IPS DF 6.9 (cell line): ENCODE measurements at places on chromosomes 6 and 20.

- H3K36me3 ChIP-seq, result peaks cover 8% of the 10 kb centered on the region
- no peaks in the 10 kb centered on the region for H3K27me3 ChIP-seq
- H3K4me3 ChIP-seq, result no peak overlapping the region
- no peak for DNase-seq
- H3K27ac ChIP-seq, result no peak overlapping the region
- H3K4me1 ChIP-seq, result no peaks in the 10 kb centered on the region
Observed at GRCh38 chr6:36867471-36868224, 7.0 kb downstream of the PPIL1 start.

GRCh38 chr6:120764312-120764711, 570.0 kb downstream of the TBC1D32 start:
- H3K36me3 ChIP-seq, result no peaks in the 10 kb centered on the region
- no peaks in the 10 kb centered on the region for H3K4me1 ChIP-seq
- no peak overlapping the region for H3K27ac ChIP-seq
- DNase-seq, result no peak

DNA sequence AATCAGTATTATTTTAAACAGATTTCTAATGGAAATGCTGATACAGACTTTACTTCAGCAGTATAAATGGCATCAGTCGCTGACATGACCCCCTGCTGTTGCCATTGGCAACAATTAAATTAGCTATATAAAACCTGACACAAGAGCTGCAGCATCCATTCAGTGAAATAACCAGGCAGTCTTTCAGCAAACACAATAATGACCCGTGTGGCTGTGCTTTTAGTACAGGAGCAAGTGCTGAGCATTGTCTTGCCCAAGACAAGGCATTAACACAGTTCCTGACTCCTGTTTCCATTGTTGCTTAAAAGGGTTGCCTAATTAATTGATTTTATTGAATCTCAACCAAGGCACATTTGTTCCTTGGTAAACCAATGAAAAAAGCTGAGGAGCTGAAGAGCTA, 382.1 kb downstream of the HACE1 start:
- H3K4me3 ChIP-seq, result no peak overlapping the region
- no peaks in the 10 kb centered on the region for H3K36me3 ChIP-seq
- H3K27me3 ChIP-seq, result no peaks in the 10 kb centered on the region
- DNase-seq, result no peak

- no peaks in the 10 kb centered on the region for H3K27me3 ChIP-seq
- no peaks in the 10 kb centered on the region for H3K36me3 ChIP-seq
- DNase-seq, result no peak
Observed at GRCh38 chr6:147911686-147912085, 403.2 kb downstream of the SAMD5 start.

DNA sequence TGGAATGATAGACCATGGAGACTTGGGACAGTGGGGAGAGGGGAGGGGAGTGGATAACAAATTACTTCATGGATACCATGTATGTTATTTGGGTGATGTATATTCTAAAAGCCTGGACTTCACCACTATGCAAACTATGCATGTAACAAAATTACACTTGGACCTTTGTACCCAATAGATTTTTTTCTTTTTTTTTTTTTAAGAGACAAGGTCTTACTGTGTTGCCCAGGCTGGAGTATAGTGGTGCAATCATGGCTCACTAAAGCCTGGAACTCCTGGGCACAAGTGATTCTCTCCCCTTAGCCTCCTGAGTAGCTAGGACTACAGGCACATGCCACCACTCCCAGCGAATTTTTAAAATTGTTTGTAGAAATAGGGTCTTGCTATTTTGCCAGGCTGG, 45.3 kb downstream of the RIPOR2 start:
- H3K27me3 ChIP-seq, result no peaks in the 10 kb centered on the region
- no peak for DNase-seq
- H3K27ac ChIP-seq, result no peak overlapping the region

- H3K27me3 ChIP-seq, result no peaks in the 10 kb centered on the region
- H3K36me3 ChIP-seq, result no peaks in the 10 kb centered on the region
- no peak overlapping the region for H3K27ac ChIP-seq
Observed at GRCh38 chr20:47577314-47577713, 75.6 kb downstream of the NCOA3 start.

DNA sequence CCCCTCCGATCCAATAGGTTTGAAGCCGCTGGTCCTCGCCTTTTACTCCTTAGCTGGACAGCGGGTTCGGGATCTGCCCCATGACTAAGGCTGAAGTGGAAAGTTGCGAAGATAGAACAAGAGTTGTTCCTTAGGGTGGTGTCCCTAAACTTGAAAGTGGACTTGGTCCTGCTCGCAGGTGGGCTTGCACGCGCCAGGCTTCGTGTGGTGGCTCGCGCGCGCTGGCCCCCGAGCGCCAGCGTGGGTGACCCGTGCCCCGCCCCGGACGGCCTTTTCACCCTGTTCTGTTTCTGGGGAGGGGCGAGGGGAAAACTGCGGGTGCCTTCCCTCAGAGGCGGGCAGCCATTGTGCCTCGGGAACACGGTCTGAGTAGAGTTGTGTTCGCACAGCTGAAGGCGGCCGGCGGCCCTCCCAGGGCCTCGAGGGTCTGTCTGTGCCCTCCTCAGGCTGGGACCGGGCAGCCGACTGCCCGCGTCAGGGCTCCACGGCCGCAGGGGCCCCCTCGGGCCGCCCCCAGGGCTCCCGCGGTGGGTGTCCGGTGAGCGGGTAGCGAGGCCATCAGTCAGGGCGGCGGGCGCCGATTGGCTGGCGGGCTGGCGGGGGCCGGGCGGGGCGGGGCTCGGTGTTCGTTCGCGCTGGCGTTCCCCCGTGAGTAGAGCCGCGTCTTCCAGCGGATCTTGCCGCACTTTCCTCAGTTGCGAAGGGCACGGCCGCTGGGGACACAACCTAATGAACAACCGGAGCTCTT, 33.0 kb downstream of the RREB1 start:
- no peaks in the 10 kb centered on the region for H3K27me3 ChIP-seq
- H3K27ac ChIP-seq, result no peak overlapping the region
- H3K36me3 ChIP-seq, result no peaks in the 10 kb centered on the region
- H3K4me3 ChIP-seq, result peak overlapping the region; percentile 39; the same call in 1 of the 2 replicates
- no peak for DNase-seq
- H3K4me1 ChIP-seq, result peaks cover 4% of the 10 kb centered on the region

- no peak for DNase-seq
- H3K27me3 ChIP-seq, result no peaks in the 10 kb centered on the region
- no peaks in the 10 kb centered on the region for H3K36me3 ChIP-seq
- H3K27ac ChIP-seq, result no peak overlapping the region
Observed at GRCh38 chr20:37947943-37948342, 45.0 kb downstream of the VSTM2L start.

DNA sequence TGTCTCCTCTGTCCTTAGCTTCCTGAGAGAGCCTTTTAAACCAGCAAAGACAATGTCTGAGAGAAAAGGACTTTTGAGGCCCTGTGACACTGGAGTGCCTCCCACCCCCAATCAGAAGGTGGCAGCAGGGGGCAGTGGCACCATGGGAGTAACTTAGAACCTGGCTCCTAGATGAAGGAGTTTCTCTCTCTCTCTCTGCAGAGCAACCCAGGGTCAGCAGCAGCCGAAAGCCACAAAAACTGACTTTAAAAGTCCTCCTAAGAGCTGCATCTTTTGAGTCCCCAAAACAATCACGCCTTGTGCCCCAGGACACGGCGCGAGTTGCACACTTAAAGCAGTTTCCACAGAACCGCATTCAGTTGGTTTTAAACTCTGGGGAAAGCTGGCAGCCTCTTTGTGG, 5.3 kb upstream of the TCP11 start:
- peaks cover 2% of the 10 kb centered on the region; the same call in 1 of the 2 replicates for H3K4me1 ChIP-seq
- no peak overlapping the region for H3K4me3 ChIP-seq
- peaks cover 5% of the 10 kb centered on the region; the same call in 1 of the 2 replicates for H3K27me3 ChIP-seq

DNA sequence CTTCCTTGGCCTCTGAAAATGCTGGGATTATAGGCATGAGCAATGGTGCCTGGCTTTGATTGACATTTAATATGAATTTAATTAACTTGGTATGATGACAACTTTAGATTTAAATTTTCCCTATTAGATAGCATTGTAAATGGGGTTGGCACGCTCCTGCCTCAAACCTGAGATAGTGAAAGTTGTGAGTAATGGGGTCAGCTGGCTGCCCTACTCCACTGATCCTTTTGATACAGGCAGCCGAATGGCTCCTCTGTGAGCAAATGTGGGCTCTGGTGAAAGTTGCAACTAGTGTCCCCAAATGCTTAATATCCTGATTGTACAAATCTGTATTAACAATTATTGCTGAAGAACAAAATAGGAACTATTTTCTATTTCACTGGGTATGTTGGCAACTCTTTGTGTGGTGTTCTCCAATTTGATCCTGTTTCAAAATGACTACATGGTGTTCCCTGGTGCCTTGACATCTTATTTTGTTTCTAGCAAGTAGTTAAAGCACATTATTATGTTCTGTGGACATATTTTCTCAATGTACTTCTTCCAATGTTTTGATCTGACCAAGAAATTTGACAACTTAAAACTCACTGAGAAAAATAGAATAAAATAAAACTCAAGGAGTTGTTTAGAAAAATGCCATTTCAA, 97.4 kb downstream of the COL12A1 start:
- H3K36me3 ChIP-seq, result no peaks in the 10 kb centered on the region
- no peak overlapping the region for H3K4me3 ChIP-seq
- H3K27ac ChIP-seq, result no peak overlapping the region
- no peak for DNase-seq
- no peaks in the 10 kb centered on the region for H3K27me3 ChIP-seq

DNA sequence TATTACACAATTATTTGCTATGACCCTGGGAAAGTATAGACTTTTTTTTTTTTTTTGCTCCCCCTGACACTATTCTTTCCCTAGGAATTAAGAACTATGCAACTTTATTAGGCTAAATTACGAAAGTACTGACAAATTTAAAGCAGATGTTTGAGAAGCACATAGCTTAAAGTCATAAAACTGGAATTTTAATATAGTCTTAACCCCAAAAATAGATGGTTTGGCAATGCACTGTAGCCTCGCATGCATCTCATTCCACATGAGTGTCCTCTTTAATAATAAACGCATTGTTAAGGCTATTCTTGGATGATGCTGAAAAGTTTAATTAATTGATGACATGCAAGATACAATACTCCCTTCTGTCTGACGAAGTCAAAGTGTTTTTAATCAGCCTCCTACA, 49.3 kb downstream of the TBC1D7 start:
- H3K4me3 ChIP-seq, result no peak overlapping the region
- H3K27me3 ChIP-seq, result no peaks in the 10 kb centered on the region
- H3K27ac ChIP-seq, result no peak overlapping the region
- H3K4me1 ChIP-seq, result peaks cover 2% of the 10 kb centered on the region; the same call in 1 of the 2 replicates
- no peaks in the 10 kb centered on the region for H3K36me3 ChIP-seq

- no peak overlapping the region for H3K27ac ChIP-seq
- DNase-seq, result no peak
Observed at GRCh38 chr6:154873546-154873945, 121.6 kb upstream of the TIAM2 start.

GRCh38 chr6:151288712-151289398, 49.1 kb downstream of the AKAP12 start:
- no peak overlapping the region for H3K27ac ChIP-seq
- H3K4me1 ChIP-seq, result peaks cover 2% of the 10 kb centered on the region; the same call in 1 of the 2 replicates
- no peaks in the 10 kb centered on the region; the same call in 1 of the 2 replicates for H3K27me3 ChIP-seq

DNA sequence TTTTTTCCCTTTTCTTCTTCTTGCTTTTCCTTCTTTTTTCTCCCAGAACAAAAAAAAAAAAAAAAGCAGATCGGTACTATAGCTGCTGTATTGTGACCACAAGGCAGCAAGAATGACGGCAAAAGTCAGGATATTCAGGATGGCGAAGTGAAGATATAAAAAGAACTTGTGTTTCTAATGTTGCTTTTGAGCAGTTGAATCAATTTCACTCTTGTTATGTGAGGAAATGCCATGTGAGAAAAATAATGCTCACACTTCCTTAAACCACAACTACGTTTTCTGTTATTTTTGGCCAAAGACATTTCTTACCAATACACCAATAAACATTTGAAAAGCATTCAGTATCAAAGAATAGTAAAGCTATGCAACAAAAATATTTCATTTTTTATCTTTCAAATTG, 510.5 kb downstream of the HACE1 start:
- H3K4me3 ChIP-seq, result no peak overlapping the region
- no peak for DNase-seq
- no peaks in the 10 kb centered on the region for H3K36me3 ChIP-seq
- H3K27me3 ChIP-seq, result no peaks in the 10 kb centered on the region
- H3K27ac ChIP-seq, result no peak overlapping the region
- no peaks in the 10 kb centered on the region for H3K4me1 ChIP-seq

- H3K27me3 ChIP-seq, result no peaks in the 10 kb centered on the region
- H3K36me3 ChIP-seq, result no peaks in the 10 kb centered on the region
- no peak for DNase-seq
Observed at GRCh38 chr6:133991096-133991593, 38.1 kb downstream of the TBPL1 start.
